ENCODE measurements at places on chromosomes 7 and 10.

GRCh38 chr7:50676740-50677637, 105.7 kb downstream of the GRB10 start:
- DNase-seq = no peak

GRCh38 chr10:1726861-1727260, 10.5 kb downstream of the ADARB2 start:
- DNase-seq = no peak

DNA sequence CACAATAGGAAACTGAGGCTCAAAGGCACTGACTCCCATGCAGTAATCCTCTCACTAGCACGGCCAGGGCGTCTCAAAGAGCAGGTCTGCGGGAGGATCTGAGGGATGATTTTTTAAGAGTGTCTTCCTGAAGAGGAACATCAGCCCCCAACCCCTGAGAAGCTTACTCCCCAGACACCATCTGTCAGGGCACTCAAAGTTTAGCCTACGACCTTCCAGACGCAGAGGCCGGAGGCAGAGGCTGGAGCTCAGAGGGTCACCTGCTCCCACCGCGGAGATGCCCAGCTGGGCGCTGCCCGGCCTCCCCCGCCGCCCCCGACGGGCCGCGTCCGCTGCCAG, 1.7 kb downstream of the ZNF777 start:
- DNase-seq = no peak

DNA sequence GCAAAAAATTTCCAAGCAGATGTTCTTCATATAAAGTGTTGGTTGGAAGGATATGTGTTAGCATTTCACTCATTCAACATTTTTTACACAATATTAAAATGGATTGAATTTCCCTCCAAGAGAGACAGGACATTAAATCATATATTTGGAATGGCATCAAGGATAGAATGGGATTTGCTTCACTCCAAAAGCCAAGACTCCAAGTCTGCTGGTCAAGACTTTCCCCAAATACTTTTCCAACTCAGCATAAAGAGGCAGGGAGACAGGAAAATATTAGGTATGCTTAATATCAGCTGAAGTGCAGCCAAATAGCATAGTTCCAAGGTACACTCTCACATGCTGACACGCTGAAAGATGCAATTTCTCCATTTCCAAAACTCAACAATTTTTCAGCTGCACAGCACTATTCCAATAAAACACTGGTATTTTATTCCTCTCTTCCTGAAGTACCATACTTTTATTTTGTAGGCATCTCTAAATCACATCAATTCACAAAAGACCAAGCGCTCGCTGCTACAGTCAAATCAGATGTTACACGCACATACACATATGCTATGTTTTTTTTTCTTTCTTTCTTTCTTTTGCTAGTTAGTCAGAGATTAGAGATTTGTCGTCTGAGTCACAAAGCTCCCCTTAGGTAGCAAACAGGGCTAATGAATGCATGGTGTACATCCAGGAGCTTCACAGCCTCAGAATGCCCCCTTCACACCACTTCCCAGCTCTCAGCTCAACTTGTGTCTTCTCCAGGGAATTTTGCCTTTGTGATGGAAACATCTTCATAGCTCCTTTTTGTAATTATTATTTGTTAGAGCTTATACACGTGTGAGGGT, 1033.8 kb upstream of the AUTS2 start:
- DNase-seq = no peak

- no peak for DNase-seq
Measured at GRCh38 chr7:1883834-1884582, 213.9 kb downstream of the ELFN1 start.

- no peak for DNase-seq
Measured at GRCh38 chr10:51649064-51649463, 50.3 kb downstream of the CSTF2T start.

DNA sequence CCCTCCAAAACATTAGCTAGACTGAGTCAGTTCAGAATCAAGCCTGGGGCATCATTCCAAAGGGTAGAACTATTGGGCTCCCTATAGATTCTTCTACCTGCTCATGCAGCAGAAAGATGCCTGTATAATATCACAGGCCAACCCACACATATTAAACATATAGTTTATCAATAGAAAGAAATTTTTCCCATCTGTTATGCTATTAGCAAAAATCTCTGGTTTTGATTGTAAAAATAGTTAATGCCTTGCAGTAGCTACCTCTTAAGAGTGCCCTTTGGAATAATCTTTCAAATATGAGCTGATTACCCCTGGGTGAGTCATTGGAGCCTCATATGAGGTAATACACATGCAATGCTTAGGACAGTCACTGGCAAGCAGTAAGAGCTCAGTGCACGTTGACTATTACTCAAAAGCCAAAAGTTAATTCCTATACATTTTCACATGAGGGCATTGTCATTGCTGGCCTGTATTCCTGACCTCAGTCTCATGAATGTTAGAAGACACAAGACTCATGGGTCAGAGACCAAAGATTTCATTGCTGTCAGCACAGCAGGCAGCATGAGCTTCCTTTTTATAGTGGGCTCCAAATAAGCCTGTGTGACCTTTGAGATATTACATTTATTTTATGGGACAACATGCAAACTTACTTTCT, 180.0 kb downstream of the FGFR2 start:
- DNase-seq = no peak

GRCh38 chr10:6603142-6604125, 23.4 kb upstream of the PRKCQ start:
- DNase-seq = no peak

DNA sequence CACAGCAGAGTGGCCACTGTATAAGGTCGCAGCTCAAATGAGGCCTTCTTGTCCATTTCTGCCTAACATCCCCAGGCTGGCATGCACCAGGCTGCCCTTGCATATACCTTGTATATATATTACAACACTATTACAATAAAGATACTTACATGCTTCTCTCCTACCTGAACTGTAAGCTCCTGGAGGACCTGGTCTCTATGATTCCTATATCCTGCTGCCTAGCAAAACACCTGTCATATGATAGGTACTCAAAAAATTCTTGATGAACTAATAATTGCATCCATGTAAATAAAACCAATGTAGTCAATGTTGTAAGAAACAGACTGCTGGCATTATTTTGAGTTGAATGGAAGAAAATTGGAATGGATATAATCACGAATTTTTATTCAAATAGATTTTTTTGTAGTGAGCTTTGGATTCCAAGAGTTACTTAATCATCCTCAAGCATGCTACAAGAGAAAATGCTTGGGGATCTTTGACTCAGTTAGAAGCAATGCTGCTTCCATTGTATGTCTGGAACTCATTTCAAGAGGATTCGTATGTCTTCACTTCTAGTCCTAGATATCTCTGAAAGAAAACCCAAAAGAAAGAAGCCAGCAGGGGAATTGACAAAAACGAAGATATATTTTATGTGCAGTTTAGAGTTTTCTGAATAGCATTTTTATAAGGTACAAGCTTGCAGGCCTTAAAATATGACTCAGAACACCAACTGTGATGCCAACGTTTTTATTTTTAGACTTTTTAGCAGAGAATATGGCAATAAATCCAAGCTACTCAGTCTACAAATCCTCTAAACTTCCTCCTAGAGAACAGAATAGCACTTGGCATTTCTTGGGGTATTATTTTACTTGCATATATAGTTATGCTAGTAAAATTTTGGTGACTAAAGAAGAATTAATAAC, 53.1 kb downstream of the OSBPL3 start:
- no peak for DNase-seq

- no peak for DNase-seq
Measured at GRCh38 chr10:51932530-51932929, 233.1 kb upstream of the CSTF2T start.

- DNase-seq = no peak
Measured at GRCh38 chr7:47681249-47681810, 99.4 kb upstream of the TNS3 start.

- no peak for DNase-seq
Measured at GRCh38 chr10:1301143-1301542, 245.0 kb downstream of the WDR37 start.

- DNase-seq = no peak
Measured at GRCh38 chr7:13240349-13240748, 552.9 kb downstream of the ARL4A start.

- no peak for DNase-seq
Measured at GRCh38 chr7:30164567-30164966, 29.8 kb downstream of the MTURN start.

GRCh38 chr10:13439313-13440184, 89.3 kb downstream of the BEND7 start:
- DNase-seq = no peak

DNA sequence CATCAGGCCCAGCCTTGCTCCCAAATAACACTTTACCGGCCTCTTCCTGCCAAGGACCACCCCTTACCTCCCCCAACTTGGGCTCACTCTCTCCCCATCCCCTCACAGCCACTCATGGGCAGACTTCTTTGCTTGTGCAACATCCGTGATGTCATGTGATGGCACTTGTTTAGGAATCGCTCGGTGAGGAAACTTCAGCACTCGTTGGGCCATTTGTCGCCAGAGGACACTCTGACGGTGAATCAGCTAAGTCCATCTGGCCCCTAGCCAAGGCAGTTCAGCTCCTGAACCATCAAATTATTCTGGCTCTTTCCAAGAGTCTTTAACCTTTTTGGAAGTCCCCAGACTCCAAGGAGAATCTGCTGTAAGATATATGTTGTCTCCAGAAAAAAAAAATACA, 19.2 kb downstream of the BTBD16 start:
- DNase-seq = no peak

- DNase-seq = no peak
Measured at GRCh38 chr7:45259966-45260646, 102.5 kb downstream of the RAMP3 start.

DNA sequence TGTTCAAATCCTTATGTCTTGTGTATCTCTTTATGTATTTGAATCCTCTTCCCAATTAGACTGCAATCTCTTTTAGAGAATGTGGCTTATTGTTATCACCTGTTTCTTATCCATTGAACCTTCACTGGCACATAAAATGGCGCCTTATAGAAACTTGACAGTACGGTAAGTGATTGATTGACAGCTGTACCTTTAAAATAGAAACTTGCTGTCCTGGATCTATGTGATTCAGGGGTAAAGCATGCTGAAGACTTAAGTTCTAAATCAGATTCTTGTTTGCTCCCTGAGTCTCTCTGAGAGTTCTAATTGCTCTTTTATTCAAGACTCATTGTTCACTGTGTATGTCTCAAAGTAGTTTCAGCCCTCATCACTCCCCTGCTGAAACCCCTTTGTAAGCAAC, 91.3 kb downstream of the CACNB2 start:
- DNase-seq = no peak

DNA sequence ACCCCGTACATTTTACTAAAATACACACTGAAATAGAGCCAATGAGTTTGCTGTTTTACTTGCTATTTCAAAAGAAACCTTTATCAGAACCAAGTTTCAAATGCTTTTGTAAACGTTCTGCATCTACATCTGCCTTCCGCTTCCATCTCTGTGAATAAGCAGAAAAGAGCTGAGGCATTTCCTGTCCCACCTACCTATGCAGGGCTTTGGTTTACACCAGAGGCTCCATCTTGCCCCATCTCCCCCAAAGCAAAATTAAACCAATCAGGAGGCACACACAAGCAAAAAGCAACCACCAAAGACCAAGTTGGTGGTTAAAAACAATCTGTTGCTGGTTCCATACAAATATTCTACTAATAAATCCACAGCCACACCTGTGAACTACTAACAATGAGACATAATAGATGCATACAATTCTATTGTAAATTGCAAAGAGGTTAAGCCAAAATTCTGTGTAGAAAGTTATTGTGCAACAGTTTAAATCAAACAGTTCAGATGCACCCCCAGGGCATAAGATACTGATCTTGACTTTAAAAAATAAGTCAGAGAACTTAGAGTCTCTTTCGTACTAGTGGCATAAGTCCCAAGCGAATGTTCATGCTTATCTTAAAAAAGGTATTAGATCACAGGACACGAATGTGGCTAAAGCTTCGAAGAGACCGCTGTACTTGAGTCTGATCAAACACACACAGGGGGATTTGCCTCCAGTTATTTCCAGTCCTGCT, 83.9 kb downstream of the FGFR2 start:
- no peak for DNase-seq

DNA sequence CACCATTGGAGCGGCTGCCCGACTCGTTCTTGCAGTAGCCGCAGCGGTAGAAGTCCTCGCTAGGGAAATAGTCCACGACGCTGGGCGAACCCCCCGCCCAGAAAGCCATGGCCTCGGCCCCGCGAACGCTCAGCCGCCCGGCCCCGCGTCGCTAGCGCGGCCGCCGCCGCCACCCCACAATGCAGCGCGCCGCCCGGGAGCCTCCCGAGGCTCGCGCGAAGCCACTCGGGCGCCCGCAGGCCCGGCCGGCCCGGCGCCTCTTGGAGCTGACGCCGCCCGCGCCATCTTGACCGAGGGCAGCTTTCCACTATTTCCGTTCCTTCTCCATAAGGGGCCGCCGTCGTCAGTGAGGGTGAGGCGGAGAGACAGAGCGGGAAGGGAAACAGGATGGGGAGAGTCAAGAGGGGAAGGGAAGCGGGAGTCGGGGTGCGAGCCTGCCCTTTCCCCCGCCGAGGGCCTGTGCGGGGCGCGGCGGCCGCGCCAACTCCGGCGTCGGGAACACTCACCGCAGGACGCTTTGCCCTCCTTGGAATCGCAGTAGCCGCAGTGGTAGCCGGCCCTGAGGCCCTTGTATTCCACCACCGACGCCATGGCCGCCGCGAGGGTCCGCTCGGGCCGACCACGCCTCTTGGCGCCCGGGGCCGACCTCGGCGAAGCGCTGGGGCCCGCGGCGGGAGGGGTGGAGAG, at the start of gene ATE1:
Gene ATE1, minus strand, starts transcription at position 191 of the 687 bp plus-strand sequence. Its CDS starts 82 bp downstream, at position 109.
- DNase-seq = peak; percentile 48

GRCh38 chr10:93364966-93365365, 117.2 kb downstream of the MYOF start:
- DNase-seq = no peak

DNA sequence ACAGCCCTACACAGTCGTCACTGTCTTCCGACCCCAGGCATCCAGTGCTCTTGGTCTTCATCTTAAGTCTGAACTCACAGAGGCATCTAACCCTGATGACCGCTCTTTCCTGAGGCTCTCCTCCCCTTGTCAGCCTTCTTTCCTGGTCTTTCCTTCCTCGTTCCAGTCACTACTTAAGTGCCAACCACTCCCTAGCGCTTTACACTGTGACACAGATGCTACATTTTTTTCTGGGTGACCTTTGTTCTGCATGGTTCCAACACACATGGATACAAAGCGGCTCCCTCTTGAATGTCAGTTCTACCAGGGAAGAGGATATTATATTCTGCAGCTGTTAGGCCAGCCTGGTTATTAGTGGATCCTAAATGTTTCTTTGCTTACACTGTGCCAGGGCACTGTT, 12.7 kb downstream of the YWHAG start:
- DNase-seq = no peak

DNA sequence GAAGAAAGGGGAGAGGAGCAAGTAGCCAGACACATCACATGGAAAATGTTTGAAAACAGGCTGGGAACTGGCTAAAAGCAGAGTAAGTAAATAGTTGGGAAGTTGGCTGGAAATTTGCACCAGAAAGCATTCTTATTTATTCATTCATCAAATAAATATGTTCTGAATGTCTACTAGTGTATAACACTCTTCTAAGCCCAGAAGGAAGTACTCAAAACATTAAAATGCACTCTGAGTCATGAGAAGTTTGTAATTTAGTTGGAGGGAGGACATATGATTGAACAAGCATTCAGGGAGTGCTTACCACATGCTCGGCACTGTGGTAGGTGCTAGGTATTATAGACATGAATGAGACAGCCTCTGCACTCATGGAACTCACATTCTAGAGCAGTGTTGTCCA, 37.0 kb upstream of the CNNM1 start:
- DNase-seq = no peak

Data from NCI-H2029 treated with DMSO at 0.1 percent for 48 hours (cell line).